A549 treated with DMSO at 1 μM for 4 hours (cell line): ENCODE measurements at places on chromosomes 6 and 20. TPM values are rescaled to one million over a fixed set of nuclear protein-coding genes. Genes with fewer than 3 reads are reported as not detected.

POU5F1 gene
- total RNA-seq, result 2.5 to 4.6 TPM (median 3.8 TPM) in 5 replicates

PPP1R14C gene
- 0.53 to 1.4 TPM (median 0.78 TPM) in 5 replicates for total RNA-seq

GTSF1L gene
- not detected in 5 replicates for total RNA-seq

CHRNA4 gene
- 0.19 to 2.1 TPM (median 0.29 TPM) in 5 replicates for total RNA-seq

SLX4IP gene
- total RNA-seq, result 2.1 to 3.6 TPM (median 3.1 TPM) in 5 replicates

PRRT1 gene
- total RNA-seq, result 0.58 to 0.95 TPM (median 0.74 TPM) in 5 replicates

BPIFB4 gene
- not detected in 5 replicates for total RNA-seq

TNXB gene
- total RNA-seq, result 0.38 to 1.0 TPM (median 0.69 TPM) in 5 replicates

ANGPT4 gene
- 0.02 to 0.03 TPM (median 0.02 TPM) in 3 of 5 replicates, not detected in the others for total RNA-seq

THBD gene
- 21.5 to 29.2 TPM (median 25.5 TPM) in 5 replicates for total RNA-seq

RAB44 gene
- 0.02 to 0.05 TPM (median 0.03 TPM) in 3 of 5 replicates, not detected in the others for total RNA-seq

GGTLC1 gene
- not detected in 5 replicates for total RNA-seq
